ENCODE measurements at places on chromosomes 7 and 10.

DNA sequence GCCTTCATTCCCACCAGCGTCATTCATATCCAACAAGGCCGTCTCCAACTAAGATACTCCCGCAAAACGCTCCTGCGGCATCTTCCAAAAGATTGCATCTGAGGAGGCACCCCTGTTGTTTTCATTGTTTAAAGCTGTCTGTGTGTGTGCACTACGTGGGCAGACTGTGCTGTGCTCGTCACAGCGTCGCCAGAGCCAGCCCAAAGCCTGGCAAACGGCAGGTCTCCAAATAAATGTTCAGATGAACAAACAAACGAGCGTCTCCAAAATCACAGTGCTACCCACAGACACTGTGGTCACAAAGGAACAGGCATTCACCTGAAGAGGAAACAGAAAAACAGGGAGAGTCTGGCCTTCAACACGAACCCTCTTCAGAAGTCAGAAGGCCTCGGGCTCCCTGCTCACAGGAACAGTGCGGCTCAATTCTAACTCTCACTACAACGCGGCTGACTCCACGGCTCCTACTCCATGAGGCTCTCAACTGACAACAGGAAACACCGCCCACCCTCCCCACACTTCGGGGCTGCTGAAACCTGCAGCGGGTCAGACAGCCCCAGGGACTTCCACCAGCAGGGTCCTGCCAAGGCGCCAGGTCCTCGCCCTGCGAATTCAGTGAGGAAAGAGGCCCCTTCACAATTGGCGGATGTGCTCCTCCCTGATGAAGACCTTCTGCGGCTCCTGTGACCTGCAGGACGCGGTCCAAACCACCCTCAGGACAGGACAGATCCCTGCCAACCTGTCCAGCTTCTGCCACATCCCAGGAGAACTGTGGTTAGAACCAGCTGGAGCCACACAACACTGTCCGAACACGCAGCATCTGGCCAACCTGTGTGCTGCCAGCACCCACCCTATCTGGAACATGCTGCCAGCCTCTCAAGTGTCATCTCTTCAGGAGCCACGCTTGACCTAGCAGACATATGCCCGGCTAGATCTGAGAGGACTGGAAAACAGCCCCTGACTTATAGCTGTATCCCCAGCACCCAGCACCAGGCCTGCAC is 36.1 kb downstream of the MAD1L1 start:
- no peak for DNase-seq

GRCh38 chr7:151508991-151509390 is 10.7 kb downstream of the RHEB start:
- no peak for DNase-seq

GRCh38 chr7:10205696-10206095 is 768.0 kb upstream of the PHF14 start:
- no peak for DNase-seq

- no peak for DNase-seq
These were observed 453.5 kb upstream of the SEMA3A start for GRCh38 chr7:84647797-84648757.

DNA sequence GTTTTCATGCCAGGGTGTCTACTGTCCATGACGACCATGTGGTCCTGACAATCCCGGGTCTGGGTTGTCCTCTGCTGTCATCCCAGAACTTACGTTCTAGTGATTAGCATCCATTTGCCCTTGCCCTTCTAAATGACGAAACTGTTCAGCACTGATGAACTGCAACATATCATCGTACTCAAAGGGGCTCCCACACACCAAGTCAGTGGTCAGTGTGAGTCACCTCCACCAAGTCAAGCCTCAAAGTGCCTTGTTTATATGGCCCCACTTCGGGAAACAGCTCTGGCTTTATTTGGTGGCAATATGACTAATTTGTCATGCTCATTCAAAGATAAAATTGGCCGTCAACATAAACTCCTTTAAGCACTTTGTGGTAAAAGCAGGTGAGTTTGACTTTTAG is 110.7 kb downstream of the FRMD4A start:
- no peak for DNase-seq

- no peak for DNase-seq
These were observed 11.2 kb downstream of the C10orf120 start for GRCh38 chr10:122688293-122688989.

Data from stimulated activated CD8-positive, alpha-beta memory T cell treated with anti-CD3 and anti-CD28 coated beads, Interleukin-2, amount 100 ng/mL, for 1 hour (primary cell).